ENCODE measurements at places on chromosomes 5 and 9. TPM values are rescaled to one million over a fixed set of nuclear protein-coding genes. Genes with fewer than 3 reads are reported as not detected.

- no peak overlapping the region for H3K4me3 ChIP-seq
- peaks cover 48% of the 10 kb centered on the region for H3K36me3 ChIP-seq
- H3K4me1 ChIP-seq: no peaks in the 10 kb centered on the region
- no peaks in the 10 kb centered on the region for H3K27me3 ChIP-seq
- DNase-seq: no peak
- H3K27ac ChIP-seq: no peak overlapping the region
Observed at GRCh38 chr9:130699047-130699446, 5.5 kb downstream of the EXOSC2 start.

The CNTFR gene
- total RNA-seq: 1.2 TPM

GRCh38 chr5:58016358-58016757, 443.5 kb downstream of the PLK2 start:
- H3K27me3 ChIP-seq: no peaks in the 10 kb centered on the region
- no peak for DNase-seq
- H3K36me3 ChIP-seq: no peaks in the 10 kb centered on the region
- H3K27ac ChIP-seq: no peak overlapping the region
- H3K4me1 ChIP-seq: peaks cover 2% of the 10 kb centered on the region
- no peak overlapping the region for H3K4me3 ChIP-seq

GRCh38 chr5:82674671-82675070, 396.5 kb upstream of the RPS23 start:
- no peaks in the 10 kb centered on the region for H3K27me3 ChIP-seq
- no peaks in the 10 kb centered on the region for H3K36me3 ChIP-seq
- no peak for DNase-seq
- H3K4me3 ChIP-seq: no peak overlapping the region

DNA sequence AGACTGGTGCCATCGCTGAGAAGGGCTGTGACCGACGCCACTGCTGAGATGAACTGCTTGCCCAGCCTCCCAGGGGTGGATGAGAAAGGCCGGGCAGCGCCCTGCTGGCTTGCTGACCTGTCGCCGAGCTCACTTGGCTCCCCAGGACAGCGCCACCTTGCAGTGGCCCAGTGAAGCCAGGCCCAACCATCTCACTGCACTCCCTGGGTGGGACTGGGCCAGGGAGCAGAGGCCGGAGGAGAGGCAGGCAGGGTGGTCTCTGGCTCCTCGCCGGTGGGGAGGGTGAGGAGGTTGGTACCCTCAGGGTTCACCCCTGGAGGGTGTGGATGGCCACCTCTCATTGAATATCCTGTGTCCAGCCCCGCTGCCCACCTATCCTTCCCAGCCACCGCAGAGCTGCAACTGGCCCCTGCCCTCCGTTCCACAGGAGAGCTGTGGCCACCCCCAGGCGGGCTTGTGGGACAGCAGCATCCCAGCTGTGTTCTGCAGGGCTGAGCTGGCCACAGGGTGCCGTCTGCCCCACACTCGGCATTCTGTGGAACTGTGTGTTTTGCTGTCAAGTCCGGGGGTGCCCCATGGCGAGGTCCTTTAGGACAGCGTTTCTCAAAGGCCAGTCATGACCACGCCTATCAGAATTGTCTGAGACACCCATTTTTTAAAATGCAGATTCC, 41.0 kb upstream of the FCN2 start:
- H3K27ac ChIP-seq: no peak overlapping the region
- no peaks in the 10 kb centered on the region for H3K4me1 ChIP-seq
- H3K36me3 ChIP-seq: no peaks in the 10 kb centered on the region

DNA sequence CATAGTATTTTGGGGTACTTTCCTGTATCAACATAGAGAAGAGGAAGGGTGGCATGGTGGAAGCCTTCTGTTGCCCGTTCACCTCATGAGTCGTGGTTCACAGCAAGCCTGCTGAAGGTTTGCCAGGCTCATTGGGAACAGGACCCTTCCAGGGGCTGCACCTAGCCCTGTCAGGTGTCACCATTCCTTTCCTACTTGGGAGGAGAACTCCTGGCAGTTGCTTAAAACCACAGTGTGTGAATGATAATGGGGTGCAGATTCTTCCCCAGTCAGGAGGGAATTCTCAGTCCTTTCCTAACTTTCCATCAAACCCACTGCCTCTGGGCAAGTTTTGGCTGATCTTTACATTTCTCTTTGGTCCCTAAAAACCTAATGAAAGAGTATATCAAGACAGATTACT, 99.4 kb upstream of the CTNND2 start:
- DNase-seq: no peak
- no peaks in the 10 kb centered on the region for H3K4me1 ChIP-seq
- no peak overlapping the region for H3K27ac ChIP-seq
- H3K4me3 ChIP-seq: no peak overlapping the region

DNA sequence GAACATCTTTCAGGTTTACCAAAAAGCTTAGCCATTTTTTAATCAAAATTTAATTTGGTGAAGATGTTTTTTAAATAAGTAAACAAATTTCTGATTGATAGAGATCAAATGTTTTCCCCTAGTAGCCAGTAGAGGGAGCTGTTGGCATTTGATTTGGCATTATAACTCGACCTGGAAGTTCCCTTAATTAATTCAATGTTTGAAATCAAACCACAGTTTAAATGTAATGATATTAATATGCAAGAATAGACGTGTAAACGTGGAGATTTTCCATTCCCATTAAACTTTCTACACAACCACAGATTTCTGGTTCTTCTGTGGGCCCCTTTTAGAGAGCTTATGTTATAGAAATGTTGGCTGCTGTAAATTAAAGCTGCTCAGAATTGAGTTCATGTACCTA, 148.1 kb upstream of the MPDZ start:
- H3K4me1 ChIP-seq: peaks cover 7% of the 10 kb centered on the region
- no peak for DNase-seq
- H3K4me3 ChIP-seq: no peak overlapping the region
- no peaks in the 10 kb centered on the region for H3K36me3 ChIP-seq

The SPINK4 gene
- not detected for total RNA-seq
